ENCODE measurements at places on chromosomes 3 and 15. TPM values are rescaled to one million over a fixed set of nuclear protein-coding genes. Genes with fewer than 3 reads are reported as not detected.

GRCh38 chr3:10281951-10282350 is 10.8 kb downstream of the GHRL start:
- no peaks in the 10 kb centered on the region for H3K27me3 ChIP-seq
- no peak overlapping the region for H3K4me3 ChIP-seq
- DNase-seq = no peak
- no peaks in the 10 kb centered on the region for H3K36me3 ChIP-seq
- H3K27ac ChIP-seq = no peak overlapping the region
- H3K4me1 ChIP-seq = peaks cover 20% of the 10 kb centered on the region

GRCh38 chr3:5644773-5645670 is 457.5 kb downstream of the EDEM1 start:
- no peak for DNase-seq
- no peaks in the 10 kb centered on the region for H3K27me3 ChIP-seq
- H3K36me3 ChIP-seq = no peaks in the 10 kb centered on the region
- H3K4me1 ChIP-seq = no peaks in the 10 kb centered on the region
- no peak overlapping the region for H3K4me3 ChIP-seq

DNA sequence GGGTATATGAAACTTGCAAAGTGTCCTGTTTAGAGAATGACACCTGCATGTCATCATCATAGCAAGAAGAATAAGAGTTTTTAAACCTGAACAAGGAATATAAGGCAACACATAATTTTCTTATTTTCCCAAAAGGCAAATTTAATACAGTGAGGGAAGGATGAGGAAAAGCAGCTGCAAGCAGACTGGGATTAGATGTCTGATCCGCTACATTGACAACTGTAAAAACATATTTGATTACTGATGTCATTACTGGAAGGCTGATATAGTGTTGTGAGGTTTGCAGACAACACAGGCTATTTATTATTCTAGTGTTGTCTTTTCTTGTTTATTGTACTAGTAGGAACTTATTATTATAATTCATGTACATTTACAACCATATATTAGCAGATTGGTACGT is 528.7 kb downstream of the ZIC1 start:
- no peak overlapping the region for H3K4me3 ChIP-seq
- H3K4me1 ChIP-seq = no peaks in the 10 kb centered on the region
- H3K27me3 ChIP-seq = no peaks in the 10 kb centered on the region
- H3K36me3 ChIP-seq = no peaks in the 10 kb centered on the region

DNA sequence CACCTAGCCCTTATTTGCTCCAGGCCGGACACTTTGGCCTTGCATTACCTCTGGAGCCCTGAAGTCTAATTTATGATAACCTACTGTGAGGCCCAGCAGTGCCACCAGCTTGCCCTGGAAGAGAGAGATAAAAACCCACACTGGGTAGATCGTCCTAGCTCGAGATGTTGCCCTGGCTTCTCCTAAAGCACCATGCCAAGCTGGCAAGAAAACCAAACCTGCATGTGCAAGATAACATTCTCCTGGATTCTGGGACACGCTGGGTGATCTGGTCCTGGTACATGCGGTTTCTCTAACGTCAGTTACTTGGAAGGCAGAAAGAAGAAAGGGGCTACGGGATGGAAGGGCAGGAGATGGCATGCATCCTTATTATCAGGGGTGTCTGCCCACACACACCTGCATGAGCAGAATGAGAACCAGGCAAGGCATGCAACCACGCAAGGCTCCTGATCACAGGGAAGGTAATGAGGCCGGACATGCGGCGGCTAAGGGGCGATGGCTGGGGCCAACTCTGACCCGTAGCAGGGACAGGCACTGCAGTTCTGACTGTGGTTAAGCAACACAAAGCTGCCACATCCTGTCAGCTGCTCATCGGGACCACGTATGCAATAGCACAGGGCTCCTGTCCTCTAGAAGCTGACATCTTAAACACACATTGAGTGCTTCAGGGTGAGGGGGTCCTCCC is 73.0 kb downstream of the OXNAD1 start:
- no peak overlapping the region for H3K4me3 ChIP-seq
- no peaks in the 10 kb centered on the region for H3K27me3 ChIP-seq
- peak; percentile 13 for DNase-seq
- H3K4me1 ChIP-seq = peaks cover 25% of the 10 kb centered on the region
- H3K36me3 ChIP-seq = peaks cover 16% of the 10 kb centered on the region
- H3K27ac ChIP-seq = peak overlapping the region; percentile 48

DNA sequence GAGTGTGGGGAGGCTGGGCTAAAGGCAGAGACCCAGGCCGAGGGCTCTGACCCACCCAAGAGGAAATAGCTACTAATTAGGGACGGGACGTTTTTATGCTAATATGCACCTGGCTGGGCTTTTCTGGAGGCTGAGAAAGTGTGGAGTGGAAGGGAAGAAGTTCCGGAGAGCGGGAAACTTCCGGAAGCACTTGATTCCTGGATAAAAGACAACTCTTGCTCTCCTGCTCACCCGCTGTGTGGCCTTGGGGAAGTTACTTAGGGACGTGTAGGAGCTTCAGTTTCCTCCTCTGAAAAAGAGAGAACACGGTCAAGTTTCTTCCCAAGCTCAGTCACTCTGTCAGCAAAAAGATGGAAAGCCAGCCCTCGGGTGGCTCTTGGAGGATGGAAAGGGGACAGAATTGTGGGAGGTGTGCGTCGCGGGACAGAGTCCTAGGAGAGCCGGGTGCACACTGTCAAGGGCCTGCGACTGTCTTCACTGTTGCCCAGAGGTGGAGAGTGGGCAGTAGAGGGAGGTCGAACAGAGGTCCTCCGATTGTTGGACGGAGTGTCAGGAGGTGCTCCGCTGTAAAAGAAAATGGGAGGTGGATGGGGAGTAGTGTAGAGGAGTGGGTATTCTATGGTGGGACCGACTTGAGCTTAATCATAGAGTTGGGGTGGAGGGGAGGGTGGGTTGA is 43.2 kb downstream of the EPHB3 start:
- peaks cover 26% of the 10 kb centered on the region for H3K4me1 ChIP-seq
- peak overlapping the region; percentile 21 for H3K4me3 ChIP-seq
- no peak for DNase-seq
- H3K27me3 ChIP-seq = peaks cover 68% of the 10 kb centered on the region
- no peak overlapping the region for H3K27ac ChIP-seq
- peaks cover 20% of the 10 kb centered on the region for H3K36me3 ChIP-seq

DNA sequence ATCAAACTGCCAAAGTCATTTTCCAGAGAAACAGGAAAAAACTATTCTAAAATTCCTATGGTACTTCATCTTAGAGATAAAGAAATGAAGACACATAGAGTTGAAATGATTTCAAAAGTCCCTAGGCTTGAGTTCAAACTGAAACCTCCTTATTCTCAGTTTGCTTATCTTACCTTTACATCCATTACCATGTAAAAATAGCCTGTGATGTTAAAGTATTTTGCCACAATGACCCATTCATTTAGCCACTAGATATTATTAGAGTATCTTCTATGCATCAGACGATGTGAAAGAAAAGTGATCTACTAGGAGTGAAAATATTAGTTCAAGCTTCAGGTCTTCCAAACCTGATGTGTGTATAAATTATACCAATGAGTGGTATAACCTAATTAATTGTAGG is 55.1 kb upstream of the TTC14 start:
- no peaks in the 10 kb centered on the region for H3K4me1 ChIP-seq
- H3K27me3 ChIP-seq = peaks cover 10% of the 10 kb centered on the region
- no peak overlapping the region for H3K27ac ChIP-seq
- no peaks in the 10 kb centered on the region for H3K36me3 ChIP-seq
- H3K4me3 ChIP-seq = no peak overlapping the region

GRCh38 chr3:190387578-190388213 is at the start of gene CLDN16:
Gene CLDN16, plus strand, starts transcription at chr3:190388163. Its CDS starts 167 bp downstream, at chr3:190388330.
- H3K4me1 ChIP-seq = no peaks in the 10 kb centered on the region
- H3K4me3 ChIP-seq = no peak within 1 kb of the TSS
- peaks cover 9% of the 10 kb centered on the region for H3K27me3 ChIP-seq
- H3K36me3 ChIP-seq = no peaks in the 10 kb centered on the region
- no peak for DNase-seq

DNA sequence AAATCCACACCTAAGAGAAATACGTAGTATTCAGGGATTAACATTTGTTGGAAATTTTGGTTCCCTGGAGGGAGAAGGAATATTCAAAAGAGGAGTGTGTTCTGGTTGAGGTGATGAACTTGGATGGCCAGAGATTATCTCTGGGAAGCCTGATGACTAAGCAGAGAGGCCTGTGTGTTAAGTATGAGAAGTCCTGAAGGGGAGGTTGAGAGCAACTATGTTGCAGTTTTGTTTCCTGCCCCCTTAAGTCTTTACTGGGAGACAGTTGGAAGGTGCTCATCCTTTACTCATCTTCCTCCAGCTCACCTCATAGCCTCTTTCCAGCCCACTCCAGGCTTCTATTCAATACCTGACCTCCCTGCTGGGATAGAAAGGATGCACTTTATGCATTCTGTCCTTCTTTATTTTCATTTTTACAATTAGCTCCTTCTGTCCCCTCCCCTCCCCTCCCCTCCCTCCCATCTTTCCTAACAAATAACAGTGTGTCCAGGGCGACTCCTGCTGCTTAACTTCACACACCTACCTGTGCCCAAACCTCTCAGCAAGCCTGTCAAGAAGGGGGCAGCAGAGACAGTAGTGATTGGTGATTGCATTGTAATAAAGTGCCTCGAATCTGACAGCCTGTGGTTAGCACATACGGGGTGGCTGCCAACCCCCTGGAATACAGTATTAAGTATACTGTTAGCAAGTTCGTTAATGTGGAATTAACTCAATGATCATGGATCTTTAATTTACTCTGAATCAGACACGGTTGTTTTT is 11.9 kb downstream of the RAP2B start:
- H3K27ac ChIP-seq = no peak overlapping the region
- no peaks in the 10 kb centered on the region for H3K36me3 ChIP-seq
- no peak for DNase-seq
- peaks cover 2% of the 10 kb centered on the region for H3K4me1 ChIP-seq
- H3K27me3 ChIP-seq = no peaks in the 10 kb centered on the region

GRCh38 chr3:132435224-132435910 is 18.1 kb downstream of the DNAJC13 start:
- H3K4me3 ChIP-seq = no peak overlapping the region
- H3K4me1 ChIP-seq = peaks cover 19% of the 10 kb centered on the region
- no peak for DNase-seq
- H3K27ac ChIP-seq = no peak overlapping the region

DNA sequence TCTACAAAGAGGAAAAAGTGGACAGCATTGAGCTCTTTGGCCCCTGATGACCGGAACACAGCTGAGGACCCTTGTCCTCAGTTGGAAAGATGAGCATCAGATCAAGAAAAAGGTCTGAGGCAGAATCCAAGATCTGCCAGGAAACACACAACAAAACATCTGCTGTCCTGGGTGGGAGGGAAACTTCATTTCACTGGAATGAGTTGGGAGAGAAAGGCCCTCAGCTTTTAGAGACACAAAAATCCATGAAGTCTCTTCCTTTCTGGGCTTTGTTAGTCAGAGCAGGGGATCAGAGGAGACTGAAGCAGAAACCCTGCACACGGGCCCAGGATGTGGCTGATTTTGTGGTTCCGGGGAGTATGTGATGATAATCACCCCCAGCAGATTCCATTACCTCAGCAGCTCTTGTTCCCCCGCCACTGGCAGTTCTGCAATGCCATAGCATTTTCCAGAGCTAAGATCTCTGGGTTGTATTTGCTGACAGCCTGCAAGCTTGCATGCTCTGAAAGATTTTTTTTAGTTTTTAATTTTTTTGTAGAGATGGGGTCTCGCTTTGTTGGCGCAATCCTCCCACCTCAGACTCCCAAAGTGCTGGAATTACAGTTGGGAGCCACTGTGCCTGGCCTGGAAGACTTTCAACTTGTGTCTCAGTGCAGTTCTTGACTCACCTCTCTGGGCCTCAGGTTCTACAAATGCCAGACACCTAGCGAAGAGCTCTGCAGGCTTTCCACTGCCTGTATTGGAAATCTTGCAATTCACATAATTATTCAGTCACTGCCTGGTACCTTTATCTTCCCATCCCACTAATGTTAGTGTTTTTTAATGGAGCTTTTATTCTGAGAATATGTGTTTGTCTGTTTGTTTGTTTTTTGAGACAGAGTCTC is 5.8 kb upstream of the TATDN2 start:
- no peaks in the 10 kb centered on the region for H3K27me3 ChIP-seq
- peaks cover 27% of the 10 kb centered on the region for H3K36me3 ChIP-seq
- peaks cover 3% of the 10 kb centered on the region for H3K4me1 ChIP-seq

- H3K4me1 ChIP-seq = peaks cover 79% of the 10 kb centered on the region
- DNase-seq = no peak
- H3K4me3 ChIP-seq = peak overlapping the region; percentile 86
- H3K27ac ChIP-seq = peak overlapping the region; percentile 99
- H3K27me3 ChIP-seq = no peaks in the 10 kb centered on the region
Measured at GRCh38 chr15:81288040-81288439, 35.9 kb downstream of the STARD5 start.

DNA sequence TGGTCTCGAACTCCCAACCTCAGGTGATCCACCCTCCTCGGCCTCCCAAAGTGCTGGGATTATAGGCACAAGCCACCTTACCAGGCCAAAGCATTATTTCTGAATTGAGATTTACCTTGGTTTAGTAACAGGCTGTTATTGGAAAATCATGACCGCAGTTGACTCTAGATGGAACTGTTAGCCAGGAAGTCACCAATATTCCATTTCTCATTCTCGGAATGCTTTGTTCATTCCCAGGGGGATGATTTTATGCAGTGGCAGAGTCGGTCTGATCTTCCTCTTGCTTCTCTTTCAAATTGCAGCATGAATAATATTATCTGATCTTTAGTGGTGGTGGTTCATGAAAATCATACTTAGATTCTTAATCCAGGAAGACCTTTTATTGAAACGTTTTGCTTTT is 195.5 kb upstream of the MBNL1 start:
- H3K4me1 ChIP-seq = no peaks in the 10 kb centered on the region
- H3K27me3 ChIP-seq = no peaks in the 10 kb centered on the region
- no peaks in the 10 kb centered on the region for H3K36me3 ChIP-seq
- H3K27ac ChIP-seq = no peak overlapping the region
- H3K4me3 ChIP-seq = no peak overlapping the region

Gene MESP2
- not detected for polyA plus RNA-seq

Gene ALG1L2
- polyA plus RNA-seq = 0.45 TPM

Gene TLR9
- polyA plus RNA-seq = 4.4 TPM

Gene PLSCR2
- not detected for polyA plus RNA-seq

Gene CPA3
- not detected for polyA plus RNA-seq

Gene NFKBIZ
- 20.7 TPM for polyA plus RNA-seq

Gene MYH15
- polyA plus RNA-seq = not detected

Gene PODXL2
- polyA plus RNA-seq = 2.9 TPM

Gene MRPL47
- polyA plus RNA-seq = 51.2 TPM

Gene COLQ
- polyA plus RNA-seq = 0.45 TPM

Measured in naive B cell (primary cell).